Gastrocnemius medialis (tissue), 4 donors: ENCODE measurements at places on chromosomes 13 and 19. TPM values are rescaled to one million over a fixed set of nuclear protein-coding genes. Genes with fewer than 3 reads are reported as not detected.

Gene SSC5D
- 2.2 TPM for total RNA-seq

Gene GRIN3B
- total RNA-seq: not detected

Gene CEACAM7
- total RNA-seq: not detected

Gene ZNF439
- 0.68 TPM for total RNA-seq

Gene LRP3
- 29.3 TPM for total RNA-seq

- peaks cover 3% of the 10 kb centered on the region for H3K27me3 ChIP-seq
- no peak overlapping the region for H3K27ac ChIP-seq
- no peaks in the 10 kb centered on the region for H3K36me3 ChIP-seq
- DNase-seq: no peak
Measured at GRCh38 chr19:7349231-7349591, 474 bp downstream of the ARHGEF18 start.

- DNase-seq: no peak
- H3K27me3 ChIP-seq: no peaks in the 10 kb centered on the region
- no peaks in the 10 kb centered on the region for H3K4me1 ChIP-seq
- H3K36me3 ChIP-seq: no peaks in the 10 kb centered on the region
- H3K4me3 ChIP-seq: peak within 1 kb of the TSS; percentile 47
Measured at GRCh38 chr19:56840451-56841192, at the start of the genes PEG3 and ZIM2. Gene PEG3 (minus strand): TSS chr19:56840726. CDS start chr19:56824655, 16,071 bp downstream. Gene ZIM2 (minus strand): TSS chr19:56840726. CDS start chr19:56824277, 16,449 bp downstream.

DNA sequence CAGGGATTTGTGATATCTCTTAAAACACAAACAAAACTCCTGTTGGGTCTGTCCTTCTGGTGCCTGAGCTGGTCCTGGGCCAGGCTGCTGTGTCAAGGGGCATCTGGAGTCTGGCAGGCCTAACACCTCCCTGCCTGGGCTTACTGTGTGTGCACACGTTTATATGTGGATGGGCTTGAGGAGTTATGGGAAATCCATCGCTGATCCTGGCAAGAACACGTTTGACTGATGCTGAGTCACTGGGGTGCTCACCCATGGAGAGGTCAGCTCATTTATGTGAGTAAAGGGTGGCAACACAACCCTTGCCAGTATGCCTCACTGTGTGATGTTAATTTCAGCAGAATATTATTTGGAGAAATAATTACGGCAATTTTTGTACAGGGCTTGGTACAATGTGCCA is 44.5 kb upstream of the PCDH8 start:
- no peak for DNase-seq
- no peaks in the 10 kb centered on the region for H3K36me3 ChIP-seq
- H3K27me3 ChIP-seq: no peaks in the 10 kb centered on the region
- no peak overlapping the region for H3K27ac ChIP-seq
- H3K4me3 ChIP-seq: no peak overlapping the region

GRCh38 chr19:3278294-3278693 is 53.8 kb downstream of the CELF5 start:
- H3K27ac ChIP-seq: no peak overlapping the region

DNA sequence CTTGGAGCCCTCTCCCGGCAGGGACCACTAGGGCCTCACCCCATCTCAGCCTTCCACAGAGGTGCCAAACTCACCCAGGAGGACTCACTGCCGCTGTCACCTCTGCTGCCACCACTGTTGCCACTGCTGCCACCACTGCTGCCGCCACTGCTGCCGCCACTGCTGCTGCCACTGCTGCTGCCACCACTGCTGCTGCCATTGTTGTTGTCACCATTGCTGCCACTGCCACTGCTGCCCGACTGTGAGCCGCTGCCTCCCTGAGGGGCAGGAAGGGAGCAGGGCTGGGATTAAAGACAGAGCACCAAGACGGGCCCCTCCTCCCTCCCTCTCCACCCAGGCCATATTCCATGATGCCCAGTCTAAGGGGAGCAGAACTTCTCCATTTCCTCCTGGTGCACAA is 2.1 kb downstream of the DMKN start:
- peaks cover 58% of the 10 kb centered on the region for H3K27me3 ChIP-seq
- H3K4me3 ChIP-seq: no peak overlapping the region
- H3K4me1 ChIP-seq: peaks cover 4% of the 10 kb centered on the region
- H3K36me3 ChIP-seq: no peaks in the 10 kb centered on the region
- no peak for DNase-seq
